ENCODE measurements at places on chromosomes 6 and 20. TPM values are rescaled to one million over a fixed set of nuclear protein-coding genes. Genes with fewer than 3 reads are reported as not detected.

DNA sequence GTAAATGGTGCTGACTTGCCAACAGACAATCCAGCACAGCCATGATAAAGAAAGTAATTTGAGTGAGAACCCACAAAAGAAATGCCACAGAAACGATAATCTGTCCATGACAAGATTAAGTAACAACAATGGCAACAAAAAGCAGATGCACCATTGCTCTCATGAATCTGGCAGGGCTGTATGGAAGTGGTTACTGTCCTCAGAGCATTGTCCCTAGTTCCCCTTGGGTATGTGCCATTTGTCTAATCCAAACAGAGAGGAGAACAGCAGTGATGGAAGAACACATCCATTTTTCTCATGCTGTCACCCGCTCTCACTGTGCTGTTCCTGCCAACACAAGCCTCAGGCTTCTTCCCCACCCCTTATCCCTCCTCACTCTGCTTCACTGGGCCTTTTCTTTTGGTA, 65.8 kb downstream of the REV3L start:
- no peaks in the 10 kb centered on the region for H3K27me3 ChIP-seq
- H3K36me3 ChIP-seq, result no peaks in the 10 kb centered on the region
- H3K4me3 ChIP-seq, result no peak overlapping the region
- DNase-seq, result peak; percentile 28
- H3K4me1 ChIP-seq, result no peaks in the 10 kb centered on the region
- H3K27ac ChIP-seq, result peak overlapping the region; percentile 45

GRCh38 chr20:49657118-49657901, 56.4 kb downstream of the B4GALT5 start:
- H3K4me1 ChIP-seq, result no peaks in the 10 kb centered on the region
- no peaks in the 10 kb centered on the region for H3K36me3 ChIP-seq
- DNase-seq, result no peak
- no peak overlapping the region for H3K4me3 ChIP-seq
- no peak overlapping the region for H3K27ac ChIP-seq

The PLEKHG1 gene
- total RNA-seq, result 65.4 TPM

The TMC2 gene
- 0.23 TPM for total RNA-seq

GRCh38 chr20:44646641-44647274, 4.7 kb downstream of the ADA start:
- H3K36me3 ChIP-seq, result no peaks in the 10 kb centered on the region
- H3K27ac ChIP-seq, result no peak overlapping the region
- no peak overlapping the region for H3K4me3 ChIP-seq
- no peaks in the 10 kb centered on the region for H3K27me3 ChIP-seq
- H3K4me1 ChIP-seq, result peaks cover 3% of the 10 kb centered on the region

DNA sequence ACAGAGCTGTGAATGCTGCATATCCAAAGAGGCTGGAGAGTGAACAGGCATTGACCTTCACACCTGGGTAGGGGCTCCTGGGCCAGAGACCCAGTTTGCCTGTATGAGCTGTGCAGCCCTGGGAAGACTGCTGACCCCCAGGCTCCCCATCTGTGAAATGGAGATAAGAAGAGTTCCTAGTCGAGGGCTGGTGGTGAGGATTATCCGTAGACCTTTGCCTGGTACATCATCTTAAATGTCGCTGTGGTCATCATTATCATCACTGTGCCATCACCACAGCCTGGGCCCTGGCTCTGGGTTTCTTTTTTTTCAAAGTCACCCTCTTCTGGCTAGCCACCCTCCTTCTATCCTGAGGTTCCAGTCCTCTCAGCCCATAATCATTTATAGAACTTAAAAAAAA, 12.0 kb downstream of the AGPAT4 start:
- no peaks in the 10 kb centered on the region for H3K27me3 ChIP-seq
- H3K4me3 ChIP-seq, result no peak overlapping the region
- no peak for DNase-seq
- H3K27ac ChIP-seq, result no peak overlapping the region
- no peaks in the 10 kb centered on the region for H3K36me3 ChIP-seq

DNA sequence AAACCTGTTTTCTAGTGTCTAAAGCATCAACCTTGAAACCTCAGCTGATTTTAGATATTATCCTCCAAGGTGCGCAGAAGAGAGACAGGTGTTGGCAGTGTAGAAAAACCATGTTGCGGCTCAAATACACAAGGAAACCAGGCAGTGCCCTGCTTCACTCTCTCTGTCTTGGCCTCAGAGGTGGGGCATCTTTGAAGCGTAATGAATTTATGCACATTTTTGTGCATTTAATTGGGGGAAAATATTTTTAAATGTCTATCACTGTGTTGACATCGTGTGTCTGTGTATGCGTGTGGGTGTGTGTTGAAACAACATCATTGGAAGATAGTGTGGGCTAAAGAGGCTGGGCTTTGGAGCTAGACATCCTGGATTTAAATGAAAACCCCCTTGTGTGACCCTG, 334.0 kb upstream of the CHD6 start:
- no peaks in the 10 kb centered on the region for H3K4me1 ChIP-seq
- H3K27me3 ChIP-seq, result no peaks in the 10 kb centered on the region
- no peak overlapping the region for H3K4me3 ChIP-seq
- DNase-seq, result no peak
- H3K36me3 ChIP-seq, result no peaks in the 10 kb centered on the region

- no peaks in the 10 kb centered on the region for H3K27me3 ChIP-seq
- H3K27ac ChIP-seq, result no peak overlapping the region
- no peak overlapping the region for H3K4me3 ChIP-seq
- H3K4me1 ChIP-seq, result no peaks in the 10 kb centered on the region
- no peaks in the 10 kb centered on the region for H3K36me3 ChIP-seq
- DNase-seq, result no peak
Observed at GRCh38 chr6:92767101-92767500, 652.3 kb downstream of the EPHA7 start.

The SUN5 gene
- not detected for total RNA-seq

DNA sequence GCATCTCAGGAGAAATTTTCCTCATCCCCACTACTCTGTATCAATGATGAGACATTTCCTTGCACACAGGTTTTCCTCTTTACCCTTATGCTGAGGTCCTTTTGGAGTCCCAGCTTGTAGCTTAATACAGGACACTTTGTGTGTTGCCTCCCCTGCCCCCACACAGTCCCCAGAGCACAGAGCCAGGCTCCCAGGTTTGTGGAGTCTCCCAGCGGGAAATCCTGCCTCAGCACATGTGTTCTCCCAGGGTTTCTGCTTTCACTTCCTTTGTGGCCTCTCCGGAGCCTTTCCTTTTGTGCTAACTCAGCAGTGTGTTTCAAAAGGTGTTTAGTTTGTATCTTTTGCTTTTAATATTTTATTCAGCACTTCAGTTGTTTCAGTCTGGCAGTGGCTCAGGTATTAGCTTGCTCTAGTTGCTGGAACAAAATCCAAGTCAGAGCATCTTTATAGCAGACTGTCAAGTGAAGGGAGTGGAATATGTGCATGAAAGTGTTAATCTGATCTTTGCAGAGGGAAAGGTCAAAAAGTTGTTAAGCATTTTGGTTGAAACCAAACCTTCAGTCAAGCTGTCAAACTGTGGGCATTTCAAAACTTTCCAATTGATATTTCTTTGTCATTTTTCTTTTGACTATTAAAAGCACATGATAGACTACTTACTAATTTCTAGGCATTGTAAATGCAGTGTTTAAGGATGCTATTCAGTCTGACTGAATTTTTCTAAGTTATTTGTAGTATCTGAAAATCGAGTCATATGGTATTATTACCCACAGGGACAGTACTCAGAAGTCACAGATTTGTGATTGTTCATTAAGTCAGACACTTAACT, 8.6 kb downstream of the SNX9 start:
- DNase-seq, result no peak
- H3K4me1 ChIP-seq, result no peaks in the 10 kb centered on the region
- H3K27ac ChIP-seq, result no peak overlapping the region
- H3K36me3 ChIP-seq, result no peaks in the 10 kb centered on the region
- no peak overlapping the region for H3K4me3 ChIP-seq
- H3K27me3 ChIP-seq, result no peaks in the 10 kb centered on the region

GRCh38 chr6:37495244-37495934, 4.3 kb downstream of the CCDC167 start:
- no peak overlapping the region for H3K4me3 ChIP-seq
- DNase-seq, result no peak
- H3K27ac ChIP-seq, result no peak overlapping the region
- no peaks in the 10 kb centered on the region for H3K4me1 ChIP-seq

- no peak overlapping the region for H3K4me3 ChIP-seq
- H3K4me1 ChIP-seq, result no peaks in the 10 kb centered on the region
- no peaks in the 10 kb centered on the region for H3K36me3 ChIP-seq
- no peak overlapping the region for H3K27ac ChIP-seq
Observed at GRCh38 chr6:134466771-134467525, 149.0 kb upstream of the SGK1 start.

DNA sequence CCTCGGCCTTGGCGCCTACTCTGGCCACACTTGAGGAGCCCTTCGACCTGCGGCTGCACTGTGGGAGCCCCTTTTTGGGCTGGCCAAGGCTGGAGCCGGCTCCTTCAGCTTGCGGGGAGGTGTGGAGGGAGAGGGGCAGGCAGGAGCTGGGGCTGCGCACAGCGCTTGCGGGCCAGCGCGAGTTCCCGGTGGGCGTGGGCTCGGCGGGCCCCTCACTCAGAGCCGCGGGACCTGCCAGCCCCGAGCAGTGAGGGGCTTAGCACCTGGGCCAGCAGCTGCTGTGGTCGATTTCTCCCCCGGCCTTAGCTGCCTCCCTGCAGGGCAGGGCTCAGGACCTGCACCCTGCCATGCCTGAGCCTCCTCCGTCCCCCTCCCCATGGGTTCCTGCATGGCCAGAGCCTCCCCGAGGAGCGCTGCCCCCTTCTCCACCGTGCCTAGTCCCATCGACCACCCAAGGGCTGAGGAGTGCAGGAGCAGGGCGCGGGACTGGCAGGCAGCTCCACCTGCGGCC, 136.8 kb downstream of the EPHA7 start:
- no peaks in the 10 kb centered on the region for H3K27me3 ChIP-seq
- no peak overlapping the region for H3K27ac ChIP-seq
- H3K4me1 ChIP-seq, result no peaks in the 10 kb centered on the region
- DNase-seq, result no peak
- no peaks in the 10 kb centered on the region for H3K36me3 ChIP-seq

The FOXF2 gene
- total RNA-seq, result 4.9 TPM

DNA sequence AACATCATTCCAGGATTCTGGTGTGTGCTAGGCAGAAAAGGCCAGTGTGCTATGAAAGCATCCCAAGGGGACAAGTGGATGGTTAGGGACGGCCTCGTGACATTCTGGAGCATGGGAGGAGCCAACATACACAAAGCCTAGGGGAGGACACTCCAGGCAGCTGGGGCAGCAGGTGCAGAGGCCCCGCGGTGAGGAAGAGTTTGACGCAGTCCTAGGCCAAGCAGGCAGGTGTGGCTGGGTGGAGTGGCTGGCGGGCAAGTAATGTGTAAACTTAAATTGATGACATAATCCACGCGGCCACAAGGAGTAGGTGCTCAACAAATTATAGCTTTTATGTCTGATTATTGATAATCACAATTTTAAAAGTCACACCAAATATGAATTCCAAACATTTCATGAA, 93.6 kb downstream of the TMEM242 start:
- no peaks in the 10 kb centered on the region for H3K27me3 ChIP-seq
- DNase-seq, result no peak

All from prostate gland (tissue), 2 donors.